HFFc6 (cell line): ENCODE measurements at places on chromosomes 12 and 14. TPM values are rescaled to one million over a fixed set of nuclear protein-coding genes. Genes with fewer than 3 reads are reported as not detected.
A peak's percentile ranks its signal among the peaks of the same experiment; 100 is the strongest.

DNA sequence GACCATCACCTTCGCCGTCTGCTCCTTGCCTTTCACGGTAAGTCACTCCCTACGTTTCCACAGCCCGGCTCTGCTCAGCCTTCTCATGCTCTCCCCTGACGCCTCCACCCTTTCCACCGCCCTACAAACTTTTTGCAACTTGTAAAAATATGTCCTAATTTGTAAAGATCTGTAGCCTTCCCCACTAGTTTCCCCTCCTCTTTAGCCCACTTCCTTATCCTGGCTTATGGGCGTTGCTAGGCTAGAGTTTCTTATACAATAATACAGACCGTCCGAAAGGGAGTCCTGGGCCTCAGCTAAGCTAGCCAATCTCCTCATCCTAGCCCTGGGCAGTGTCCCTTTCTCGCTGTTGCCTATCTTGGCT, 1.2 kb downstream of the PTGER2 start:
- peak overlapping the region; percentile 89 for H3K4me3 ChIP-seq
- H3K27ac ChIP-seq = no peak overlapping the region
- DNase-seq = no peak
- peaks cover 20% of the 10 kb centered on the region for H3K27me3 ChIP-seq
- H3K4me1 ChIP-seq = peaks cover 25% of the 10 kb centered on the region

GRCh38 chr14:104877066-104877805, 12.2 kb downstream of the CEP170B start:
- H3K36me3 ChIP-seq = no peaks in the 10 kb centered on the region
- peaks cover 7% of the 10 kb centered on the region for H3K4me1 ChIP-seq
- no peak overlapping the region for H3K4me3 ChIP-seq
- H3K27me3 ChIP-seq = peaks cover 8% of the 10 kb centered on the region

DNA sequence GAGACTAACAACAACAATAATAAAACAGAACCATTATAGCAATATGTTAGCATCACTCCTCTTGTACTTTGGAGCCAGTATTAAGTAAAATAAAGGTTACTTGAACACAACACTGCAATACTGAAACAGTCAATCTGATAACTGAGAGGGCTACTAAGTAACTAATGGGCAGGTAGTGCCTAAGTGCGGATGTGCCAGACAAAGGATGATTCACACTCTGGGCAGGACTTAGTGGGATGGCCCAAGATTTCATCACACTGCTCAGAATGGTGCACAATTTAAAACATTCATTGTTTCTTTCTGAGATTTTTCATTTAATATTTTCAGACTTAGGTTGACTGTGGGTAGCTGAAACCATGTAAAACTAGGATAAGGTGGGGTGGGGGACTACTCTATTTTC, 131.9 kb upstream of the CAND1 start:
- H3K27ac ChIP-seq = no peak overlapping the region
- DNase-seq = no peak
- no peak overlapping the region for H3K4me3 ChIP-seq
- no peaks in the 10 kb centered on the region for H3K27me3 ChIP-seq

GRCh38 chr14:102883089-102883541, 39.3 kb upstream of the AMN start:
- H3K4me3 ChIP-seq = no peak overlapping the region
- H3K27ac ChIP-seq = no peak overlapping the region
- no peaks in the 10 kb centered on the region for H3K4me1 ChIP-seq
- H3K27me3 ChIP-seq = peaks cover 2% of the 10 kb centered on the region; the same call in 1 of the 2 replicates
- no peak for DNase-seq

- no peak overlapping the region for H3K4me3 ChIP-seq
- H3K36me3 ChIP-seq = peaks cover 6% of the 10 kb centered on the region
- no peaks in the 10 kb centered on the region for H3K27me3 ChIP-seq
- H3K27ac ChIP-seq = no peak overlapping the region
- DNase-seq = no peak
Observed at GRCh38 chr12:30155001-30155730, 371.4 kb upstream of the TMTC1 start.

- no peak overlapping the region for H3K27ac ChIP-seq
- H3K4me3 ChIP-seq = peak overlapping the region; percentile 68
- peak; percentile 59 for DNase-seq
- H3K36me3 ChIP-seq = no peaks in the 10 kb centered on the region
- peaks cover 82% of the 10 kb centered on the region for H3K4me1 ChIP-seq
Observed at GRCh38 chr12:19186722-19187661, 57.5 kb downstream of the PLEKHA5 start.

GRCh38 chr12:26493656-26494055, 298.3 kb downstream of the SSPN start:
- no peaks in the 10 kb centered on the region for H3K4me1 ChIP-seq
- no peak overlapping the region for H3K27ac ChIP-seq
- H3K4me3 ChIP-seq = no peak overlapping the region
- no peaks in the 10 kb centered on the region for H3K27me3 ChIP-seq

- H3K36me3 ChIP-seq = no peaks in the 10 kb centered on the region
- DNase-seq = no peak
- 0 out of 2 replicates have a peak overlapping the region, but pooled peaks have one; percentile 10 for H3K27ac ChIP-seq
- no peaks in the 10 kb centered on the region; the same call in 1 of the 2 replicates for H3K27me3 ChIP-seq
Observed at GRCh38 chr12:116060764-116061163, 216.7 kb downstream of the MED13L start.

- H3K4me3 ChIP-seq = no peak overlapping the region; the same call in 1 of the 2 replicates
- DNase-seq = no peak
- H3K27me3 ChIP-seq = no peaks in the 10 kb centered on the region; the same call in 1 of the 2 replicates
- no peak overlapping the region for H3K27ac ChIP-seq
- H3K36me3 ChIP-seq = no peaks in the 10 kb centered on the region
Observed at GRCh38 chr14:65346895-65347294, 65.6 kb upstream of the FUT8 start.

GRCh38 chr12:53198486-53199110, 8.5 kb downstream of the ITGB7 start:
- H3K36me3 ChIP-seq = no peaks in the 10 kb centered on the region
- no peak overlapping the region for H3K27ac ChIP-seq
- H3K4me3 ChIP-seq = no peak overlapping the region
- peaks cover 21% of the 10 kb centered on the region for H3K4me1 ChIP-seq
- no peak for DNase-seq
- peaks cover 6% of the 10 kb centered on the region for H3K27me3 ChIP-seq

- no peak overlapping the region for H3K27ac ChIP-seq
- DNase-seq = no peak
- peaks cover 3% of the 10 kb centered on the region for H3K27me3 ChIP-seq
- no peak overlapping the region for H3K4me3 ChIP-seq
Observed at GRCh38 chr12:3252450-3252891, 175.3 kb downstream of the TSPAN9 start.

- H3K27ac ChIP-seq = no peak overlapping the region
- no peaks in the 10 kb centered on the region for H3K36me3 ChIP-seq
- H3K27me3 ChIP-seq = peaks cover 32% of the 10 kb centered on the region
- DNase-seq = no peak
- no peak overlapping the region for H3K4me3 ChIP-seq
Observed at GRCh38 chr12:4864575-4864974, 45.1 kb upstream of the KCNA1 start.

DNA sequence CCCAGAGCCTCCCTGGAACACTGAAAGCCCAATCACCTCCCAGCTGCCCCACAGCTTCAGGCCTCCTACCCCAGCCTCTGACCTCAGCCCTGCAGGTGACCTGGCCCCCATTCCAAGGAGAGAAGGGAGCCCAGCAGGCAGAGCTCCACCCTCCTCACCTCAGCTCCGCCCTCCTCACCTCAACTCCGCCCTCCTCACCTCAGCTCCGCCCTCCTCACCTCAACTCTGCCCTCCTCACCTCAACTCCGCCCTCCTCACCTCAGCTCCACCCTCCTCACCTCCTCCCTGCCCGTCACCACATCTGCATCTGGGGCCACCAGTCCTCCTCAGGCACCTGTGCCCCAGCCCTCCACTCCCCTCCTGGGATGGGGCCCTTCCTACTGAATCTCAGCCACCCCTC, 112.2 kb upstream of the SFSWAP start:
- H3K4me1 ChIP-seq = no peaks in the 10 kb centered on the region
- no peak overlapping the region for H3K27ac ChIP-seq

DNA sequence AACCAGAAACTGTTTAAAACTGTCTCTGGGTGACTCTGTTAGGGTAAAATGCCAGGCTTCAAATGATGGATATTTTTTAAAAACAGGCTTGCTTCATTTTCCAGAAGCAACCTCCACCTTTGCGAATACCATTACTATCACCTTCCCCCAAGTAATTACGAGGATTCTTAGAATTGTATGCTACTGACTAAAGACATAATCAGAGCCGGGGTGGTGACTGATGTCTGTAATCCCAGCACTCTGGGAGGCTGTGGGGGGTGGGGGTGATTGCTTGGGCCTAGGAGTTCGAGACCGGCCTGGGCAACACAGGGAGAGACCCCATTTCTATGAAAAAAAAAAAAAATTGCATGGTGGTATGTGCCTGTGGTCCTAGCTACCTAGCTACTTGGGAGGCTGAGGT, 38.3 kb downstream of the FGD6 start:
- peaks cover 27% of the 10 kb centered on the region for H3K4me1 ChIP-seq
- no peaks in the 10 kb centered on the region for H3K36me3 ChIP-seq
- no peaks in the 10 kb centered on the region; the same call in 1 of the 2 replicates for H3K27me3 ChIP-seq

DNA sequence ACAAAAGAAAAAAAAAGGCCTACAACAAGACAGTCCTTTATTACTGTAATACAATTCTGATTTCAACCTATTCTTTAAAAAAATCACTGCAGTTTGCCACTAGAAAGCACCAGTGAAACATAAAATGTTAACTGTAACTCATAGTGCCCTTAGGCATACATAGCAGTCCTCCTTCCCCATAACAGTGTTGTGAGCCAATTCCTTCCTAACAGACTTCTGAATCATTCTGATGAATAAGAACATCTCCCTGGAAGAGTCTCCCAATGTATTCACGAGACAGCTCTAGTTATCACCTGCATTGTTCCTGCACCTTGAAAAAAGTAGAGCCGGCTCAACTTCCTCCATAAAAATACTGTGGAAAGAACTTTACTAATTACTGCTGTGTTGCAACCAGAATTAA, 213.6 kb upstream of the FSCB start:
- no peak overlapping the region for H3K4me3 ChIP-seq
- DNase-seq = no peak
- no peak overlapping the region for H3K27ac ChIP-seq
- peaks cover 8% of the 10 kb centered on the region; the same call in 1 of the 2 replicates for H3K36me3 ChIP-seq
- H3K4me1 ChIP-seq = no peaks in the 10 kb centered on the region

GRCh38 chr12:52980096-52980649, 26.1 kb upstream of the EIF4B start:
- H3K27ac ChIP-seq = 0 out of 2 replicates have a peak overlapping the region, but pooled peaks have one; percentile 1
- H3K4me1 ChIP-seq = peaks cover 57% of the 10 kb centered on the region
- H3K36me3 ChIP-seq = no peaks in the 10 kb centered on the region
- peaks cover 5% of the 10 kb centered on the region; the same call in 1 of the 2 replicates for H3K27me3 ChIP-seq
- no peak for DNase-seq
- no peak overlapping the region for H3K4me3 ChIP-seq

- H3K27me3 ChIP-seq = no peaks in the 10 kb centered on the region; the same call in 1 of the 2 replicates
- no peak for DNase-seq
- H3K27ac ChIP-seq = no peak overlapping the region
- peak overlapping the region; percentile 29; the same call in 1 of the 2 replicates for H3K4me3 ChIP-seq
- H3K4me1 ChIP-seq = peaks cover 13% of the 10 kb centered on the region; the same call in 1 of the 2 replicates
- H3K36me3 ChIP-seq = no peaks in the 10 kb centered on the region
Observed at GRCh38 chr14:81144824-81145603, 75.7 kb downstream of the GTF2A1 start.

DNA sequence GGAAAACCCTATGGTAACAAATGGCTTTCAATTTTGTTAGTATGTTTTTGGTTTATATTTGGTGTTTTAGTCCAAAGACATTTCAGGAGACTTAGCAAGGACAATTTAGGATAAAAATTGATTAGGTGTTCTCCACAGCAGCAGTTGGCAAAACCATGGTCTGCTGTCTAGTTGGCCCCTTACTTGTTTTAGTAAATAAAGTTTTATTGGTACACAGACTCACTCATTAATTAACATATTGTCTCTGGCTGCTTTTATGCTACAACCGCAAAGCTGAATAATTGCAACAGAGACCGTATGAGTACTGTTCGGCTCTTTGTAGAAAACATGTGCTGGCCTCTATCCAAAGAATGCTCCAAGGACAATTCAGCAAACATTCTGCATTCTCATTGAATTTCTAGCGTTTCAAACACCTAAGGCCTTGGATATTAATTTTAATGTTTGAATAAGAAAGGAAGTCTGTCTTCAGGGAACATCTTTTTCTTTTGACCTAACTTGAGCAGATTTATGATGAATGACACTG, 77.7 kb downstream of the CCDC92 start:
- peaks cover 31% of the 10 kb centered on the region for H3K4me1 ChIP-seq
- H3K4me3 ChIP-seq = no peak overlapping the region
- no peak for DNase-seq
- peaks cover 19% of the 10 kb centered on the region for H3K27me3 ChIP-seq

DNA sequence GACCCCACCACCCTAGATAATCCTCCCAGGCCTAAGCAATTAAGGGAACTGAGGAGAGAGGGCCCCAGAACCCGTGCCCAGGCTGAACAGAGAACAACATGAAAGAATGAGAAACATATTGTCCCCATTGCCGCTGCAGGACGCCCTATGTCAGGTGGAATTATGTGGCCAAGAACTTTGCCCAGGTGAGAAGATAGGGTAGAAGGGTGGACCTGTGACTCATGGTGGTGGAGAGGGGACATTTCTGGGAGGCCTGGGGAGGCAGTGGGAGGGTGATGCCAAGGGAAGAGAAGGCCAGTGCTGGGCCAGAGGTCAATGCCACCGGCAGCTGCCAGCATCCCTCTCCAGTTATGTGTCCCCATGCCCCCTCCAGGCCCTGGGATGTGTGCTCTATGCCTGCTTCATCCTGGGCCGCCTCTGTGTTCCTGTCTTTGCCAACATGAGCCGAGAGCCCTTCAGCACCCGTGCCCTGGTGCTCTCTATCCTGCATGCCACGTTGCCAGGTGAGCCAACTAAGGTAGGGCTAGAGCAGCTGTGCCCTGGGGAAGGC, 15.5 kb downstream of the SOAT2 start:
- no peak overlapping the region for H3K4me3 ChIP-seq
- H3K36me3 ChIP-seq = no peaks in the 10 kb centered on the region
- H3K27ac ChIP-seq = no peak overlapping the region
- H3K27me3 ChIP-seq = no peaks in the 10 kb centered on the region
- DNase-seq = no peak

Gene TOMM20L
- total RNA-seq = not detected in 3 replicates

Gene ACRBP
- total RNA-seq = not detected in 3 replicates

Gene PLXNC1
- 0.17 to 0.24 TPM (median 0.24 TPM) in 3 replicates for total RNA-seq

Gene GYS2
- total RNA-seq = not detected in 3 replicates

Gene ITPR2
- total RNA-seq = 7.3 to 7.5 TPM (median 7.4 TPM) in 3 replicates

Gene SERPINA3
- total RNA-seq = 0.11 TPM in 1 of 3 replicates, not detected in the others

Gene RTL1
- total RNA-seq = not detected in 3 replicates

Gene CCDC197
- not detected in 3 replicates for total RNA-seq

Gene TMEM63C
- total RNA-seq = 0.05 TPM in 1 of 3 replicates, not detected in the others
